Stimulated activated CD4-positive, alpha-beta T cell treated with anti-CD3 and anti-CD28 coated beads, TNF-alpha, amount 100 ng/mL, for 1 hour (primary cell): ENCODE measurements at places on chromosomes 2 and 18.

- DNase-seq, result no peak
These were observed 35.8 kb downstream of the CNGA3 start for GRCh38 chr2:98382086-98382485.

GRCh38 chr2:173989884-173990215 is 24.7 kb upstream of the SP3 start:
- no peak for DNase-seq

- DNase-seq, result no peak
These were observed 55.4 kb downstream of the EML4 start for GRCh38 chr2:42224422-42225067.

DNA sequence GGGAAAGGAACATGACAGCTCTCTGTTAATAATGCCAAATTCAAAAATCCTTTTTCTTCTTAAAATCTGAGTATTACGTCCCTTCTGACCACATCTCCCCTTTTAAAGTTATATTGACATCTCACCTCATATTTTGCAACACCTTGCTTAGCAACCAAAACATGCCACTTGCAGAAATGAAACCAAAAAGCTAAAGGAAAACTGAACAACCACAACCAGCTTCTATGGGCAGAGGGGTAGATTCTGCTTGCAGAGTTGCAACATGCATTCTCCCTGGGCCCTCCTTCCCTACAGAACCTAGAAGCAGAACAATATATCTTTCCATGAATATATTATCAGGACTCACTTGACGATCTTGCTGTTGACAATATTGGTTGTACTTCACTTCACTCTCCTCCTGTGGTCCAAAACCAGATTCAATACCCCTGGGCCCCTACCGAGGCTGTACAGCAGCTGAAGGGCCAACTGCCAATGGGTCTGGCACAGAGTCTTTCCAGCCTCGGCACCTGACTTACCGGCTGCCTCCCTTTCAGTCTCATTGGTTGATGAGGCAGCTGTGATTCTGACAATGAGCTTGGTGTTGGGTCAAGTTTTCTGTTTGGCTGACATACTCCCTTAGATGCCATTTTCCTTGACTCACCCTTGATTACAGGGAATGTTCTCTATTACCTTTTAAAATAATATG is 616.6 kb downstream of the ZEB2 start:
- DNase-seq, result no peak

DNA sequence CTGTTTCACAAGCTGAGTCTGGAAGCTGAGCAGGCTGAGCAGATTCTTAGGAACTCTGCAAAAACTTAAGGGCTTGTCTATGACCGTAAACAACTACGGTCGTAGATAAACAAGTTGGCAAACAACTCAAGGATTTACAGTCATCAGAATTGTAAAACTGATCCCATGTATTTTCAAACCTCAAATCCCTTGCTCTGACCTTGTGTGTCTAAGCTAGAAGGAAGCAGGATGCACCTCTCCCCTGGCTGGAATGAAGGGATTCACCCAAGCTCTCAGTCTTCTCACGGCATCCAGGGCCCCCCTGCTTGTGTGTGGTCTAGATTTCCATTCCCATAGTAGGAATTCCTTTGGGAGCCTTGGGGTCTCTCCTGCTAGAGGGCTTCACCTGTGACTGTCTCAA is 12.4 kb upstream of the IL1RN start:
- DNase-seq, result no peak

GRCh38 chr2:234548695-234549420 is 52.0 kb upstream of the ARL4C start:
- DNase-seq, result no peak

- DNase-seq, result no peak
These were observed 276.9 kb downstream of the CAMKMT start for GRCh38 chr2:44638649-44639048.

DNA sequence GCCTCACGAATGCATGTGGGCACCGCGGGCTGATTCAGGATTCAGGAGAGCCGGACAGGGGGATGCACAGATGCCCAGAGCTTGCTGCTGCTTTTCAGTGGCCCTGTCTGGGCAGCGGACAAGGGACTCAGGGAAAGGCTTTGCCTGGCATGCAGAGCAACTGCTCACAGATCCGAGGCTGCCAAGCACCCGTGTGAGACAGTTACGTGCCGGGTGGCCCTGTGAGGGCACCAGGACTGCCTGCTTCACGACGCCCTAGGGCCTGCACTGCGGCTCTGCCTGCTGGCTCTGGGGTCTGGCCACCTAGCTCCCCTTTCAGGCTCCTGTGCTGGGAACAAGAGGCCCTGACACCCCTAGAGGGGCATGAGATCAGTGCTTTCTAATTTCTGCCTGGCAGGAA is 221.4 kb upstream of the PXDN start:
- DNase-seq, result no peak
